Activated CD8-positive, alpha-beta memory T cell treated with anti-CD3 and anti-CD28 coated beads for 48 hours (primary cell): ENCODE measurements at places on chromosomes 16 and 17.
A peak's percentile ranks its signal among the peaks of the same experiment; 100 is the strongest.

DNA sequence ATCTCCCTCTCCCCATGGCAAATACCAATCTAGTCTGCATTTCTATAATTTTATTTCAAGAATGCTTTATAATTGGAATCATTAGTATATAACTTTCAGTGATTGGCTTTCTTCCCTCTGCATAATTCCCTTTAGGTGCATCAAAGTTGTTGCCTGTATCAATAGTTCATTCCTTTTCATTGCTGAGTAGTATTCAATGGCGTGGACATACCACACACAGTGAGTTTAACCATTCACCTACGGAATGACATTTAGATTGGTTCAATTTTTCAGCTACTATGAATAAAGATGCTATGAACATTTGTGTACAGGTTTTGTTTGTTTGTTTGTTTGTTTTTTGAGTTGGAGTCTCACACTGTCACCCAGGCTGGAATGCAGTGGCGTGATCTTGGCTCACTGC is 9.7 kb downstream of the OTOA start:
- no peak for DNase-seq

DNA sequence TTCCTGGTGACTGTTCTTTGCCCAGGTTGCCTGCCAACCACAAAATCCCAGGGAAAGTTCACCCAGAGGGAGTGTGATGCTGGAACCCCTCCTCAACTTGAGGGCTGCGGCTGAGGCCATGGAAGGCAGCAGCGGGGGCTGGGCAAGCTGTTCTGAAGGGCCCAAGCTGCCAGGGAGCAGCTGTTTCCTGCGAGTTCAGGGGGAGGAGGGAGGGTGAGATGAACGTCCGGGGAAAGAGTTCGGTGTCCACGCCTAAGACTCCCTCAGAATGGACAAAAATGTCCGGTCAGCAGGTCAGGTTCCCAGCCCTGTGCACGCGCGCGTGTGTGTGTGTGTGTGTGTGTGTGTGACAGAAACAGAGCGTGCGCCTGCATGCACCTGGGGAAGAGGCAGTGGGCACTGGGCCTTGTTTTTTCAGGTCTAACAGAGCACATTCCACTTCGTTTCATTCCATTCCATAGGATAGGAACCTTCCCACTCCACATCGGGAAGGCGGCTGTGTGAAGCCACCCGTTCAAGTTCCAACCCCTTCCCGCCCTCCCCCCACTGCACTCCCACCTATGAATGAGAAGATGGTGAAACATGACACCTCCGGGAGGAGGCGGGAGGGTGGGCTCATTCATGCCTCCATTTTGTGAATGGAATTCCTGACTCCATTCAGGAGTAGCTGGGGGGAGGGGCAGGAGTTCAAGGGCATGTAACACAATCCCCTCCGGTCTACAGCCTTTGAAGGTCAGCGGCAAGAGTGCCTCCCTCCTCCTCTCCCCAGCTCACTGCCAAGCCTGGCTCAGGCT is 15.7 kb downstream of the ETV4 start:
- DNase-seq: no peak

DNA sequence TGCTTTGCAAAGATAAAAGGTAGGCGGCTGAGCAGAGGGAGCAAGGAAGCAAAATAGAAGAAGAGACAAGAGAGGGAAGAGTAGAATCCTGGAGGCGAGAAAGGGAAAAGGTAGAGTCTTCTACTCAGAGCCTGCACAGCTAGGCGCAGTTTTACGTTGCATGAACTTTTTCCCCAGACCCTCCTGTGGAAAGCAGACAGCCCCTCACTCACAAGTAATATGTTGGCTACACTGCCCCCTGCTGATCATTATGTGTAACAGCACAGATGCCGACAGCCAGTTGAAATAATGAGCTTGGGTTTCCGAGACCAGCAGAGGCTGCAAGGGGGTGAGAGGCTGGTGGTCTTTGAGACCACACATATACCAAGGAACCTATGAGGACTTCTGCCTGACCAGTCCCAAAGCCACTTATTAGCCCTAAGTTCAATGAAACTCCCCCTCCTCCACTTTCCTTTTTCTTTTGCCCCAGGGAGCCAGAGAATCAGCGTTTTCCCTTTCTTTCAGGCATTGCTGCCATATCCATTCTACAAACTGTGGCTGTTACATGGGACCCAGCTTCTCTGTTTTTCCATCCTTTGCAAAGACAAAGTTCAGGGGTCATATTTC is 22.5 kb upstream of the CMTR2 start:
- no peak for DNase-seq

GRCh38 chr17:80861418-80861815 is 130.2 kb upstream of the CHMP6 start:
- no peak for DNase-seq

- no peak for DNase-seq
These were observed 117.3 kb downstream of the CDH11 start for GRCh38 chr16:65004570-65004969.

DNA sequence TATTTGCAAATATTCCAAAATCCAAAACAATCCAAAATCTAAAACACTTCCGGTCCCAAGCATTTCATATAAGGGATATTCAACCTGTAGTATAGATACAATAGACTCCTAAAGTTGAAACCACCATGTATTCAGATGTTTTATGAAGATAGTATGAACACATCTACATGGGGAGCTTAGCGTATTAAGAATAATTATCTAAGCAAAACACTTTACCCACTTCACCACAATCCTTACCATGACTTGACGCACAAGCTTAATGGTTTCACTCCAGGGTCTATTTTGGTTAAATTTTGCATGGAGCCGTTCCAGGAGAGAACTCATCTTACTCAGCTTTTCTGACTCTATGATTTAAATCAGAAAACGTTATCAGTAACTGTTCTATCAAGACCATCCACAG is 3.5 kb downstream of the MED1 start:
- DNase-seq: no peak

GRCh38 chr16:84088695-84089395 is 27.9 kb downstream of the MBTPS1 start:
- DNase-seq: peak; percentile 14

- DNase-seq: no peak
These were observed 109.0 kb downstream of the RAP1GAP2 start for GRCh38 chr17:2905269-2905668.

DNA sequence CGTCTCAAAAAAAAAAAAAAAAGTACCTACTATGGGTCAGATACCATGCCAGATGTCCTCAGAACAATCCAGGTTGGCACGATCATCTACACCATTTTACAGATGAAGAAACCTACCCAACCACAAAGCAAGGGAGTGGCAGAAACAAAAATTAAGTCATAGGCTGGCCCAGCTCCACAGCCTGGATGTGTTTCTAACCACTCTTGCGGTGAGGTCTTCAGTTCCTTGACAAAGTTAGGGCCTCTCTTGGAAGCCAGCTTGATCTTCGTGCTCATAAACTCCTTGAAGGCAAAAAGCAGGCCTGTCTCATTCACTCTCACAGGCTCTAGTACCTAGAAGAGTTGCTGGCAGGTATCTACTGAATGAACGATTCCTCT is 6.2 kb downstream of the GGA2 start:
- no peak for DNase-seq

- no peak for DNase-seq
These were observed 769 bp downstream of the TMEM88 start for GRCh38 chr17:7855660-7856010.

DNA sequence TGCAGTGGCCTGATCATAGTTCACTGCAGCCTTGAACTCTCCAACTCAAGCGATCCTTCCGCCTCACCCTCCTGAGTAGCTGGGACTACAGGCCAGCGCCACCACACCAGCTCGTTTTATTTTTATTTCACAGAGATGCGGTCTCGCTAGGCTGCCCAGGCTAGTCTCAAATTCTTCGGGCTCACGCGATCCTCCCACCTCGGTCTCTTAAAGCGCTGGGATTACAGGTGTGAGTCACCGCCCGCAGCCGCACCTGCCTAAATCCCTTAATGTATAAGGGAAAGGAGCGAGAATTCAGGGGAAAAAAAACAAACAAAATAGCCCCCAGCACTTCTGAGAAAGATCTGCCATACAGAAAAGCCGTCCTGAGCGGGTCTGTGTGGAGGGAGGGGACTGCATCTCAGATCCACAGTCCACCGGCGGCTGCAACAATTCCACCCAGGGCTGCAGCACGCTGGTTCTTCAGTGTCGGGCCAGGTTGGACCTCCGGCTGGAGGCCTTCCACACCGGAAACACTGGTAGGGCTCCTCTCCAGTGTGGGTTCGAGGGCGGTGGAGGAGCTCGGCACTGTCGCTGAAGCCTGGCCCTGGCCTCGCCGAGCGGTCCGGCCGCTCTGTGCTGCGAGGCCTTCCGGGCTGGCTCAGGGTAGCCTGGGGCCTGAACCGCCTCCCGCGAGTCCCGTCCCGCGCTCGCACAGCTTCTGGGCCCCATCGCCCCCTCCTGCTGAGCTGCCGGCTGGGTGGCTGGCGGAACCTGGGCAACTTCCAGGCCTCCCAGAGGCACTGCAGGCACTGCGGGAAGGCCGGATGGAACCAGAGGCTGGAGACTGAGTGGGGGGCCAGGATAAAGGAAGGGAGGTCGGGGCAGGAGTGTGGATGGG is 7.0 kb downstream of the ZNF843 start:
- DNase-seq: no peak

DNA sequence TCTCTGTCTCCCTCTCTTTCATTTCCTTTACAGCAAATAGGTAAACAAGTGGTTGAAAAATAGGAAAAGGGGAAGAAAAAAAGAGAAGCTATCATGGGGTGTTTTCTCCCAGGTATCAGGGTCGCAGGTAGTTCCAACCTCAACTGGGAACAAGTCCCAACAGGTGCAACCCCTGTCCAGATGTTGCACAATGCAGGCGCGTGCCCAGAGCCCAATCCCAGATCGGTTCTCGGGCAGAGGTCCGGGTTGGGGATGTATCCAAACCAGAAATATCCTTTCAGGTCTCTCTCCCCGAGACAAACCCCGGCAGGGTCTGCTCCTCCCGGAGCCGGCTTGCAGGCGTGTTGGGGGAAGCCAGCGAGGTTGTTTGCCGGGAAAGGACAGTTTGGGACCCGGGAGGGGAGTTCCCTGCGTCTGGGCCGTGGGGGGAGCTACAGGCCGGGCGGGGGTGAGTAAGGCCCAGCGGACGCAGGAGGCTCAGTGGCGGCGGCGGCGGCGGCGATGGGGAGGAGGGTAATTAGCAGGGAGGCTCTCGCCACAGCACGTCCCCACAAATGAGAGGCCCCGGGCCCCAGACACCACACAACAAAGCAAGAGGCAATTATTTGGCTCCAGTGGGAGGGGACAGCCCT is 21.2 kb upstream of the SP6 start:
- no peak for DNase-seq

- no peak for DNase-seq
These were observed 102.3 kb downstream of the CYTH1 start for GRCh38 chr17:78679495-78680395.

- DNase-seq: no peak
These were observed 48.5 kb downstream of the NSRP1 start for GRCh38 chr17:30165147-30165546.

GRCh38 chr16:84851192-84852127 is 31.7 kb downstream of the CRISPLD2 start:
- DNase-seq: no peak

- no peak for DNase-seq
These were observed 119.5 kb downstream of the IRF8 start for GRCh38 chr16:86018487-86018886.

DNA sequence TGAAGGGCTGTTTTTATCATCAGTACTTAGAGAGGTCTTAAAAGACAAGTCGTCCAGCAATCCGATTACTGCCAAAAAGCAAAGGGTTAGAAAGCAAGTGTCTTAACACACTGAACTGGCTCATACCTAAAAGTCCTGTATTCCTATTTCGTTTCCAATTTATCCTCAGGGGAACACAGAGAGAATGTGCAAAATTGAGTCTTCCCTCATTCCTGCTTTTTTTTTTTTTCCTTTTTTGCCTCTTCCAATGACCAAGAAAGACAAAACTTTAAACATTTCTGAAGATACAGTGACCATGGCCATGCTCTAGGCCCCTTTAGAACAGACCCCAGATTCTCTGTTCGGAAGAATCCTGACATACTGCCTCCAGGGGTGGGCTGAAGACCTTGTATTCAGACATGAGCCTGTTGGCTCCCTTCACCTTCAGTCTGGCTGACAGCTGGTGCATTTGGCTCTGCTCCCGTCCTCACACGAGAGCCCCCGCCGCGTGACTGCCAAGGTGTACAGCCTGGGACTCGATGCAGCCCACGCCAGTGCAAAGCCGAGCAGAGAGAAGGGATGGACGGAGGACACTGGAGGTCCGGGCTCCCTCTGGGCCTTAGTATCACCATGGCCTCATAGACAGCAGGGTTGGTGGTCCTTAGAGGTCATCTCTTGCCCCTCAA is 47.0 kb downstream of the COTL1 start:
- DNase-seq: no peak

DNA sequence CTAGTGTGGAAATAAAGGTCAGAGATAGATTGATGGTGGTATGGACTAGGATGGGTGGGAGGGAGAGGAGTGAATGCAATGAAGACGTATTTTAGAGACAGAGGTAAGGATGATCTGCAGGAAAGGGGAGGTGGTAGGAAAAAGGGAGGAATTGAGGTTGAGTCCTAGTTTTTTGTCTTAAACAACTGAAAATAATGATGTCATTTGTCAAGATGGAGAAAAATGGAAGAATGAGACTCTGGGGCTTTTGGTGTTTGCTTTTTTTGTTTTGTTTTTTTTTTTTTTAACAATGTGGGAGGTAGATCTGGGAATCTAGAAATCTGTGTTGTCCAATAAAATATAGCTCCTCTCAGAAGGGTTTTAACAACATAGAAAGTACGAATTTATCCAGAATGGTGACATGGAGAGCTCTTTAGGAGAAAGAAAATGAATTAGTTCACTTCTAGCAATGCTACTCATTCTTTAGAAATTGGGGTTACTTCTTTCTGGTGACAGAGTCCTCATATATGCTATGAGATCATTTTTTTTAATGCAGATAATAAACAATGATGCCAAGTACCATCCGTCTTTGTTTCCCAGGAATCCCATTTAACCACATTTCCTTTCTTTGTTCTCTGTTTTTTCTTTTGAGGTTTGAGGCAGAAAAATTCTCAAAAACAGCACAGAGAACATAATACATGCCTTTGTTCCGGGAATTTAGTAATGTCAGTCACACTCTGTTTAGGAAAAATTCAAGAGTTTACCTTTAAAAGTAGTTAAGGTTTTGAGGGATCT is 225.3 kb upstream of the COX10 start:
- no peak for DNase-seq

DNA sequence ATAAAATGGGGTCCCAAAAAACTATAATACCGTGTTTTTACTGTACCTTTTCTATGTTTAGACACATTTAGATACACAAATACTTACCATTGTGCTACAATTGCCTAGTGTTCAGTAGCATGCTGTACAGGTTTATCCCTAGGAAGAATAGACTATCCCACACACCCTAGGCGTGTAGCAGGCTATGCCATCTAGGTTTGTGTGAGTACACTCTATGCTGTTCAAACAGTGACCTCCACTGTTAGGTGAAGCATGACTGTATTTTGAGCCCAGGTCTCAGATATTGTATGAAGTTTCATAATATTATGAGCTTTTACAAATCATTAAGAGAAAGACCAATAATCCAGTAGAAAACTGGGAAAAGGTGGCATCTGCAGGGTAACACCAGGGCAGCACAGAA is 23.6 kb downstream of the MILR1 start:
- DNase-seq: no peak
